H9 (cell line): ENCODE measurements at places on chromosomes 3 and 15. TPM values are rescaled to one million over a fixed set of nuclear protein-coding genes. Genes with fewer than 3 reads are reported as not detected.

GRCh38 chr3:66107855-66108254 is 69.1 kb upstream of the MAGI1 start:
- no peak for DNase-seq

ALDH1A2 gene
- total RNA-seq: 0.31 and 0.72 TPM in 2 replicates

DNA sequence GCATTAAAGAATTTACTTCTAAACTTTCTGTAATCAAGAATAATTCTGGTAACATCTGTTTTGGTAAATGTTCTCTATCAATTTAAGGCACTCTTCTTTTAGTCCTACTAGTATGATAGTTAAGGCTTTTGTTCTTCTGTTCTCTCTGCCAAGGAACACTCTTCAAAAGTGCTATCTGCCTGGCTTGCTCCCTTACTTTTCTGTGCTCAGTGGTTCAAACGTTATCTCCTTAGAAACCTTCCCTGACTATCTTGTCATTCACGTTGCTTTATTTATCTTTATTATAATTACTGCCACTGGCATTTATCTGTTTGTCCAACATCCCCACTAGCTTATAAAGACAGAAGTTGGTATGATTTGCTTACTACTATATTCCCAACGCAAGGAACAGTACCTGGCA is 59.2 kb downstream of the RFX7 start:
- DNase-seq: no peak

- no peak for DNase-seq
Observed at GRCh38 chr3:146507331-146508120, 36.9 kb downstream of the PLSCR1 start.

MB21D2 gene
- 19.1 and 20.8 TPM in 2 replicates for total RNA-seq

IL16 gene
- total RNA-seq: 0.18 and 0.28 TPM in 2 replicates

ZKSCAN7 gene
- total RNA-seq: 7.0 and 8.7 TPM in 2 replicates

- DNase-seq: no peak
Observed at GRCh38 chr3:26004172-26004571, 214.3 kb downstream of the OXSM start.

GRCh38 chr3:108914774-108915641 is 38.7 kb downstream of the GUCA1C start:
- peak; percentile 79 for DNase-seq

RETNLB gene
- not detected in 2 replicates for total RNA-seq

GRCh38 chr15:52006702-52007340 is 12.2 kb upstream of the MAPK6 start:
- no peak for DNase-seq

DNA sequence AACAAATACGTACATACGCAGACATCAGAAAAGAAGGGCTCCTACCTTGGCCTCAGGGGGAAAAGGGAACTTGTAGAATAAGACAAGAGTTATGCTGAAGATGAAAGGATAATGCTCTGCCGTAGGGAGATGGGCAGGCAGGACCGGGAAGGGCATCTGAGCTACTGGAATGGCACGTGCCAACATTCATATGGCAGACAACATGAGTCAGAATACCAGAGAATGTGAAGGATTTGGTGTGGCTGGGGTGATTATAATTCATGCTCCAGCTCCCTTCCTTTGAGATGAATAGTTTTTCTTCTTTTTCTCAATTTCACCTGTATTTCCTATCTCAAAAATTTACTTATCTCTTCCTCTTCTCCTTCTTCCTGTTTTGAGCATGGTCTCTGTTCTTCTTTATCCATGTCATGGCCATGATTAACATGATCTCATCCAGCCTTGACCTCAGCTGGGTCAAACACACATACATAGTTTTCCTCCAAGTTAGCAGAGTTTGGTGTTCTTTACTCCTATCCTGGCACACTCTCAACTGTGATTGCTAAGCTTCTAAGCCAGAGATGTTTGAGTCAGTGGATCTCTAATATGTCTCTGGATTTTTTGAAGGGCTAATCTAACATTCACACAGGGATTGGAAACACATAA is 507.0 kb downstream of the FOXP1 start:
- no peak for DNase-seq

GRCh38 chr3:105369500-105370371 is 3.0 kb downstream of the ALCAM start:
- peak; percentile 41 for DNase-seq

DNA sequence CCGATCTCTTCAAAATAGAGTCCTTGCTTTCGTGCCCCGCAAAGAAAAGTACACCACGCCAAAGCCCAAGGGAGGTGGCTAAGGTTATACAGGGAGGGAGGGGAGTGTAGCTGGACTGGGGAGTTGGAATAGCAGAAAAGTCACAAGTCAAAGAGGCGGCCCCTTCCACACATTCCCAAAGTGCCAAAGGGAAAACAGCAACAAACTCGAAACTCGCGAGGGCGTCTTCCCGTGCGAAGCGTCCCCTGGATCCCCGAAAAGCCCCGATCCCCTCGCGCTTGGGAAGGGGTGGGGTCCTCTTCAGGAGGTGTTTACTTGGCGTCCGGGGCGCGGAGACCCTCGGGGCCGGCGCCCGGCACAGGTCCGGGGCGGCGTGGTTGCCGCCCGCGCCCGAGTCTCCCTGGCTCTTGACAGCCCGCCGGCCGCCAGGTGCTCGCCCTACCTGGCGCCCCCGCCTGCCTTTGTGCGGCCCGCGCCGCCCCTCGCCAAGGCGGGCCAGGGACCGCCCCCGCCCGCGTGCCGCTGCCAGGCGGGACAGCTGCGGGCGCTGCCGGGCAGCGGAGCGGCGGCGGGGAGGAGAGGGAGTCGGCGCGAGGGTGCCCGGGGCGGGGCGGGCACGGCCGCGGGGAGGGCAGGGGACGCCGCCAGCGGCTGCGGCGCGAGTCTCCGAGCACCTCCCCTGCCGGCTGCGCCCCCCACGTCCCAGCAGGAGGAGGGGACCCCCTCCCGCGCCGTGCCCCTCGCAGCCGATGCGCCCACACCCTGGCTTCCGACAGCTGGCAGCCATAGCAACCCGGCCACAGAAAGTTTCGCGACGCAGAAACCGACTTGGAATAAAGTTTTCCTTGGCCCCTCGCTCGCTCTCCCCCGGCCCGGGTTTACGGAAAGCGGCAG is 966 bp downstream of the MYO1E start:
- DNase-seq: no peak

DNA sequence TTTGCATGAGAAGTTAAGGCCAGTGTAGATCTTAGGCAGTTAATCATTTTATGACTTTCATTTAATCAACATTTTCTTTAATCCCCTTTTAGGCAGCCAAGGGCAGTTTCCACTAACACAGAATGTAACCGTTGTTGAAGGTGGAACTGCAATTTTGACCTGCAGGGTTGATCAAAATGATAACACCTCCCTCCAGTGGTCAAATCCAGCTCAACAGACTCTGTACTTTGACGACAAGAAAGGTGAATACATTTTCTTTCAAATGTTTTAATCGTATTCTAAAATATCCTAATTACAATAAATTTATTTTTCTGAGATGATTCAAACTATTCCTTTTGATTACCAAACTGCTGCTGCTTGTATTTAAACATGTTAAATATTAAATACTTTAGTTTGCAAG is 843.2 kb downstream of the CADM2 start:
- DNase-seq: peak; percentile 34

DNA sequence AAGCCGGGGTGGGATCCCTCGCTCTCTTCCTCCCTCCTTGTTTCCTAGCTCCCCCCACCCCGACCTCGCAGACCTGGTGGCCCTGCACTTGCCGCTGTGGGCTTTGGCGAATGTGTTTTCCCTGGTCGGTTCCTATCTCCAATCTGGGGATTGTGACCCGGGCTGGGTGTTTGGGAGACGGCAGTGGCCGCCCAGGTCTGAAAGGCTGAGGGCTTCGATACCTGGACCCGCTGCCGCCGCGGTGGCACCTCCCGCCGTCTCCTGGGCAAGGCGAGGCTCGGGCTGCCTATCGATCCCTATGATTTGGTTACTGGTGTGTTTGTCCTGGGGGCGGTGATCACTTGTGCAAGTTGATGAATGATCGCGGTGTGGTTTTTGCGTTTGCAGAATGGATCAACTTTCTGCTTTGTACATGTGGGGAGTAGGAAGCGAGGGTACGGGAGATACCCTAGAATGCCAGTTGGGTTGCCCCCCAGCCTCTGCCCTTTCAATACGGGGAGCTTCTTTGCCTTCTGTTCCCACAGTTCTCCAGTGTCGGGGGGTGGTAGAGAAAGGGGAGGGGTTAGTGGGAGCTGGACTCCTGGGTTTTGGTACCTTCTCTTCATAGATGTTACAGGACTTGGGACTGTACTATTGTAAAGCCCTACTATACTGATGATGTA is 3.0 kb downstream of the BBX start:
- DNase-seq: peak; percentile 31

RARRES1 gene
- total RNA-seq: 0.72 and 0.81 TPM in 2 replicates

GRCh38 chr3:129182390-129183185 is 1.1 kb downstream of the CNBP start:
- no peak for DNase-seq

HCN4 gene
- total RNA-seq: 10.5 and 10.6 TPM in 2 replicates

GRCh38 chr3:45309876-45310275 is 78.5 kb upstream of the LARS2 start:
- no peak for DNase-seq

- DNase-seq: no peak
Observed at GRCh38 chr3:67860429-67860828, 206.0 kb upstream of the SUCLG2 start.

PLXNA1 gene
- 39.6 and 42.1 TPM in 2 replicates for total RNA-seq

- DNase-seq: no peak
Observed at GRCh38 chr3:56960234-56960917, 100.1 kb upstream of the SPATA12 start.

DNA sequence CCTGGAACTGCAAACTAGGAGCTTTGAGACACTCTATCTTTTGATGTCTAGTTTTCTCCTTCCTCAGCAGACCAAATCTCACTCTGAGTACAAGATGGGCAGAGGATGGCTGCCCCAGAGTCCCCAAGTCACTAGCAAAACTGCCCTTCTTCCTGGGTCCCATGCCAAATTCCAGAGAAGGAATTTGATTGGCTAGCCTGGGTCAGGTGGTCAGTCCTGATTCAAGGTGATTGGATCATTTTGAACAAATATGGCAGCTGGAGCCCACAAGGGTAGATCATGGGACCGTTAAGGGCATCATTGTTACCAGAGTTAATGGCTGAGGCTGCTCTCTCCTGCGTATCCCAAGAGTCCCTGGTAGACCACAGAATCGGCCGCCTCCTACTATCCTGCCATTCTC is 21.7 kb downstream of the SLC6A1 start:
- no peak for DNase-seq

- DNase-seq: no peak
Observed at GRCh38 chr3:173742491-173742890, 344.9 kb downstream of the NLGN1 start.

GRCh38 chr3:36648241-36649034 is 115.9 kb downstream of the DCLK3 start:
- no peak for DNase-seq

ATP8B4 gene
- total RNA-seq: 0.52 and 0.61 TPM in 2 replicates

DNA sequence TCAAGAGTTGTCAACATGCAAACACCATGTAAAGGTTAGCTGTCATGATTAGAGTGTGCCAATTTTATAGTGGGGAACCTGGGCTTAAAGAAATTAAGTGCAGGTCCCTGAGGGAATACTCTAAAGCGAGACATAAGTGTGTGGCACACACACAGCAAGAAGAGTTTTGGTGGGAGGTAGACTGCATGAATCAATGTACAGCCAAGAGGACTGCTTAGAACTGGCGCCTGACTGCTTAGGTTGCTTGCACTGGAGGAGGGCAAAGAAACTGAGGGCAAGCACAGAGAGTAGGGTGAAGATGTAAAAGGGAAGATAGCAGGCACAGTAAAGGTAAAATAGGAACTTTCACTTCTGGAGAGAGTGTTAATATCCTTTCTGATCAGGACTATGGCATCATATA is 184.9 kb downstream of the SOX2 start:
- DNase-seq: no peak

DNA sequence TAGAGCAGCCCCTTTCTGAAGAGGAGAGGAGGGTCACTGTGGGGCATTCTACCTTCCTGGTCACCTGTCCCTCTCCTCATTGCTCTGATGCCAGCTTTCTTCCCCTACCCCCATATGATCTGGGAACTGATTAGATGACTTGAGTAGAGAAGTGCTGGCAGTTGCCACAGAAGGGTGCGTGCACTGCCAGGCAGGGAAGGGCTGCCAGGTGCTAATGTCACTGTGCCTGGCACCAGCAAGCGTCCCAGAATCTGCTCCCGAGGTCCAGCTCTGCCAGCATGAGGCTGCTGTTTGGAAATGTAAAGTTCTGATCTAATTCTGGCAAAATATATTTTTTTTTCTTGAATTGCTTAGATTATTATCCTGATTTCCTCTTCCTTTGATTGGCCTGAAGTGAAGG is 52.8 kb downstream of the PPM1L start:
- DNase-seq: no peak

GRCh38 chr3:187103251-187103650 is 36.0 kb downstream of the RPL39L start:
- no peak for DNase-seq

- DNase-seq: no peak
Observed at GRCh38 chr3:135055449-135055848, 260.4 kb downstream of the EPHB1 start.

ZNF860 gene
- 2.1 and 2.6 TPM in 2 replicates for total RNA-seq

- DNase-seq: no peak
Observed at GRCh38 chr3:90026406-90026805, 919.0 kb downstream of the EPHA3 start.

DNA sequence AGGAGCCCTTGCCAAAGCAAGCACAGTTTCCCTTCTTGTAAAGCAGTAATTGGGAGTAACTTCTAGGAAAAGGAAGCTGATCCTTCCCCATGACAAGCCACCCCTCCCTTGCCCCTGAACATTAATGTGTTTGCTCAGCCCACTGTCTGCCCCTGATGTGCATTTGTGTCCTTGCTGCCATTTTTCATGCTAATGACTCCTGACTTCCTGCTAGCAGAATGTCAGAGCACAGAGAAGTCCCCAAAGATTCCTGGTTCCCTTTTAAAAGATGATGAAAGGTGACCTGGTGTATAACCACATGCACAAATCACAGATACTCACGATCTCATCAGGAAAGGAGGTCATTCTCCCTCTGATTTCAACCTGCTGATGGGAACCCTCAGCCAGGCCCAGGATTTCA is 44.2 kb upstream of the WNT5A start:
- DNase-seq: no peak

- no peak for DNase-seq
Observed at GRCh38 chr3:105332961-105333360, 33.7 kb upstream of the ALCAM start.

GRCh38 chr15:48120745-48121144 is at the start of gene SLC24A5:
SLC24A5 (plus strand) TSS chr15:48120990; CDS start chr15:48121045, 55 bp downstream.
- DNase-seq: no peak

DNA sequence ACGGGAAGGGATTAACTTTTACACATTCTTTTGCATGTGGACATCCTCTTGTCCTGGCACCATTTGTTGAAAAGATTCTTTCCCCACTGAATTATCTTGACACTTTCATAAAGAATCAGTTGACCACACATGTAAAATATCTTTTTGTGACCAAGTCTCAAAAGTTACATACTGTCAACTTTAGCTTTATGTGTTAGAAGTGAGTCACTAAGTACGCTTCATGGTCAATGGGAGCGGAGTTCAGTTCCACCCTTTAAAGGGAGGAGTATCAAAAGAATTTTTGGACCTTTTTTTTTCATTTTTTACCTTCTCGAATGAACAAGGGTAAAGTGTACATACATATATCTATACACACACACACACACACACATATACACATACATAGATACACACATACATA is 35.4 kb downstream of the MAPK6 start:
- no peak for DNase-seq

GRCh38 chr3:176799675-176800074 is 397.6 kb downstream of the TBL1XR1 start:
- DNase-seq: no peak

NKIRAS1 gene
- 6.1 and 6.2 TPM in 2 replicates for total RNA-seq

GRCh38 chr15:47598996-47599395 is 118.3 kb upstream of the SEMA6D start:
- DNase-seq: no peak

GRCh38 chr3:184379358-184380184 is at the start of gene CHRD:
CHRD (plus strand) TSS chr3:184380054; CDS start chr3:184380319, 265 bp downstream.
- no peak for DNase-seq

TOPAZ1 gene
- not detected in 2 replicates for total RNA-seq
